ENCODE measurements at places on chromosomes 11 and 22.
A peak's percentile ranks its signal among the peaks of the same experiment; 100 is the strongest.

GRCh38 chr11:133681901-133682300, 149.6 kb upstream of the OPCML start:
- DNase-seq, result no peak

DNA sequence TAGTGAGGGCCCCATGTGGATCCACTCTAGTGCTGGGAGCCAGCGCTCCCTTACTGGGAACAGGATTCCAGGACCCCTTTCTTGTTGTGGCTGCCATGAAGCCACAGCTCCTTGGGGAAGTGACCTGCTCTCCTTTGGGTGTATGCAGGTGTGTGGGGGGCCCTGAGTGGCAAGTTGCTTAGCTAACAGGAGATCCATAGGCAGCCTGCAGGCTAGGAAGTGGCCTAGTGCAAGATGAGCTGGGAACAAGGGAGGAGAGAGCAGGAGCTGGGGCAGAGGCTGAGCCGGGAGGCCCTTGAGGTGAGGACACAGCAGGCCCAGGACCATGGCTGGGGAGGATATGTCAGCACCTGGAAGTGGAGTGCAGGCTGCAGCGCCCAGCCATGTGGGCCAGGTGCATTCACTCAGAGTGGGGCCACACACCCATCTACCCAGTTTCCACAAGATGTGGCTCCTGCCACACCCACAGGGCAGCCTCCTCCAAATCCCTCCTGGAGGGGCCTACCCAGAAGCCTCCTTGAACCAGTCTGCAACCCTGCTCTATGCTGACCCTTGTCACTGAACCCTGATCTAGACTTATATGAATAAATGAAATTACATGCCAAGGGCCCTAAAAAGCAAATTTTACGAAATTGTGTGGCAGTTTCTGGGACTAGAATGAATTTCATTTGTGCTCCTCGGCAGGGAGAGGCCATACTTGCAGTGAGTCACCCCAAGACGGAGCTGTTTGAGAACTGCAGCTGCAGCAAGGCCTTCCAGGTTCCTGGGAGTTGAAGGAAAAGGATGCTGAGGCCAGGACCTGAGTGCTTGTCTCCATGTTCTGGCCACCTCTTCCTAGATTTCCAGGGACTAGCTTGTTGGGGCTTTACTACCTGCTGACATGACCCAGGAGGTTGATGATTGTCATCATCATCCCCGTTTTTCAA, 3.2 kb downstream of the THAP7 start:
- no peak for DNase-seq

GRCh38 chr11:94774345-94774744, 6.2 kb downstream of the AMOTL1 start:
- DNase-seq, result no peak

GRCh38 chr22:48845356-48845936, 982.2 kb downstream of the BRD1 start:
- no peak for DNase-seq

GRCh38 chr11:115848611-115849010, 344.4 kb upstream of the CADM1 start:
- no peak for DNase-seq

GRCh38 chr22:17501679-17502285, 61.5 kb upstream of the SLC25A18 start:
- peak; percentile 90 for DNase-seq

- DNase-seq, result peak; percentile 16
Measured at GRCh38 chr22:19495562-19496323, 16.0 kb downstream of the CDC45 start.

GRCh38 chr11:76637491-76638269, 32.9 kb downstream of the LRRC32 start:
- DNase-seq, result no peak
